ENCODE measurements at places on chromosomes 2 and 18. TPM values are rescaled to one million over a fixed set of nuclear protein-coding genes. Genes with fewer than 3 reads are reported as not detected.

DNA sequence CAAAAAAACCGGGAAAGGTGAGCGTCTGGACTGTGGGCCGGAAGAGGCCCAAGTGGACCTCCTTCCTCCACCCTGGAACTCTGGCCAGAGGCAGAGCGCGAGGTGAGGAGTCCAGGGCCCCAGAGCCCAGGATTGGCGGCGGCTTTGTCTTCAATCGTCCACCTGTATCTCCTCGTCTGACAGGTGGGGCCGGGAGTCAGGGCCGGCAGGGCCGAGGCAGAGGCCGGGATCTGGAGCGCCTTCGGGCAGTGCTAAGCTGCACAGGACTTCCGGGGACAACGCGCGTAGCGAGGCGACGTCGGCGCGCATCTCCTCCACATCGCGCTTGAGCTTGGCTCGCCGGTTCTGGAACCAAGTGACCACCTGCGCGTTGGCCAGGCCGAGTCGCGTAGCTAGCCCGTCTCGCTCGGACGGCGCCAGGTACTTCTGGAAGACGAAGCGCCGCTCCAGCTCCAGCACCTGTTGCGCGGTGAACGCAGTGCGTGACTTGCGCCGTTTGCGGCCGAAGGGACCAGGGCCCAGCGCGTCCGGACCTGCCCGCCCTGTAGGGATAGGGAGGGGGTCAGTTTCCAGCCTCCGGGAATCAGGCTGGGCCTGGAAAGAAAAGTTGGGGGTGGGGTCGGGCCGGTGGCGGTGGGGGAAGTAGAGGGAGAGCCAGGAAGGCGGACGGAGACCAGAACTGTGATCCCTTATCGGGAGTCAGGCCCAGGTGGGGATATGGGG, 1.5 kb downstream of the LBX2 start:
- DNase-seq, result no peak

- DNase-seq, result no peak
Observed at GRCh38 chr2:181517685-181518301, 60.6 kb downstream of the ITGA4 start.

DNA sequence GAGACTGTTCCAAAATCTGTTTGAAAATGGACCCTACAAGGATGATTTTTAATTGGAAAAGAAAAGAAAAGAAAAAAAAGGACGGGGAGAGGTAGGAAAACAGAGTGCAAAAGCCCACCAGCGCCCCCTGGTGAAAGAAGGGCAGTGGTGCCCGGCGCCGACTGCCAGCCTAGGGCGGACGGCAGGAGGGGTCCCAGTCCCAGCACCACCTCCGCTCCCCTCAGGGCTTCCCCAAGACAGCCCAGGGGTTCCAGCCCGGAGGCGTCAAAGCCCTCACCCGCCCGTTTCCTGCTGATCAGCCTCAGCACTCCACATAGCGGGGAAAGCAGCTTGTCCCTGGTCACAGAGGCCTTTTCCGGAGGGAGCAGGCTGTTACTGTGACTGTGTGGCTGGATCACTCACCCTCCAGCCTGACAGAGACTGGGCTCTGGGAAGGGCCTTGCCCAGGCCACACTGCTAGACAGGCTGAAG, 213.9 kb downstream of the TFCP2L1 start:
- no peak for DNase-seq

DNA sequence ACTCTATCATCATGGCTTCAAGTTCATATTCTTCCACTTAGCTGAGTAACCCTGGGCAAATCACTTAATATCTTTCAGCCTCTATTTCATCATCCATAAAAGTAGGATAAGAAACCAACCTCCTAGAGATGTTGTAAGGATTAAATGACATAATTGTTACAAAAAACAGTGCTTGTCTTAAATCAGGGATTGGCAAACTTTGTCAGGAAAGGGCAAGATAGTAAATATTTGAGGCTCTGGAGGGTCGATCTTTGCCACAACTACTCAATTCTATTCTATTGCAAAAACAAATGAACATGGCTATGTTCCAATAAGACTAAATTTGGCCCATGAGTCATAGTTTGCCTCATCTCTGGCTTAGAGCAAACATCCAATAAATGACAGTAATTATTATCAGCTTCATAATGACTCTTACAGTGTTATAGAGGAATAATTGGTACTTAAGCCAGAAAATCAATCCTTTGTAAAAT, 184.7 kb downstream of the SATB2 start:
- DNase-seq, result peak; percentile 63

- DNase-seq, result no peak
Observed at GRCh38 chr2:120920454-120921148, 184.9 kb downstream of the GLI2 start.

DNA sequence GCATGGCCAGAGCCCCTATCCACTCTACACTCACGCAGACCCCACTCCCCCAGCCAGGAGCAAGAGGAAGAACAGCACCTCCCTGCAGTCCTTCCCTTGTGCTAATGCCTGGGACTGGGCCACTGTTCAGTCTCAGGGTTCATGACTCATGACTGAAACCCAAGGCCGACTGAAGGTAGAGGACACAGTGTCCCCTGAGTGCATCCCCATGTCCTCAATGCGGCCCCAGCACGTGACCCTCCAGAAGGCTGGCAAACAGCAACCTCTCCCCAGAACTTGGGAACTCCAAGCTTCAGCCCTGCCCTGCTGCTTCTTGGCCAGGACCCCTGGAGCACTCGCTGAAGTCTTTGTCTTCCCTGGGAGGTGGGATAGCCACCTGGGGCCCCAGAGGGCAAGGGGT, 6.0 kb upstream of the ADRA2B start:
- peak; percentile 13 for DNase-seq

DNA sequence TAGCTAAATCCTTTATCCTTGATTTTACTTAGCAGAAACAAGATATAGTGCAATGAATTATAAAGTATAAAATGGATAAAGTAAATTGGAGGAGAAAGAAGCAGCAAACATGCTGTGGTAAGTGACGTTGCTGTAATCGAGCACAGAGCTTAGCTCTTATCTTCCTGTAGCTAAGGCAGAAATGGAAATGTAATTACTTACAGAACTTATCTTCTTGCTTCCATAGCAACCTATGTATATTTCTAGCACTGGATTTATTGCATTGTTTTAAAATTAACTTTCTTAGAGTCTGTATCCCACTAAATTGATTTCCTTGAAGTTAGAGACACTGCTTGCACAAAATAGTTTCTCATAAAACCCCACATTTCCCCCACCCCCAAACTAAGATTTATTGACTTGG, 130.6 kb upstream of the MC4R start:
- DNase-seq, result no peak

DNA sequence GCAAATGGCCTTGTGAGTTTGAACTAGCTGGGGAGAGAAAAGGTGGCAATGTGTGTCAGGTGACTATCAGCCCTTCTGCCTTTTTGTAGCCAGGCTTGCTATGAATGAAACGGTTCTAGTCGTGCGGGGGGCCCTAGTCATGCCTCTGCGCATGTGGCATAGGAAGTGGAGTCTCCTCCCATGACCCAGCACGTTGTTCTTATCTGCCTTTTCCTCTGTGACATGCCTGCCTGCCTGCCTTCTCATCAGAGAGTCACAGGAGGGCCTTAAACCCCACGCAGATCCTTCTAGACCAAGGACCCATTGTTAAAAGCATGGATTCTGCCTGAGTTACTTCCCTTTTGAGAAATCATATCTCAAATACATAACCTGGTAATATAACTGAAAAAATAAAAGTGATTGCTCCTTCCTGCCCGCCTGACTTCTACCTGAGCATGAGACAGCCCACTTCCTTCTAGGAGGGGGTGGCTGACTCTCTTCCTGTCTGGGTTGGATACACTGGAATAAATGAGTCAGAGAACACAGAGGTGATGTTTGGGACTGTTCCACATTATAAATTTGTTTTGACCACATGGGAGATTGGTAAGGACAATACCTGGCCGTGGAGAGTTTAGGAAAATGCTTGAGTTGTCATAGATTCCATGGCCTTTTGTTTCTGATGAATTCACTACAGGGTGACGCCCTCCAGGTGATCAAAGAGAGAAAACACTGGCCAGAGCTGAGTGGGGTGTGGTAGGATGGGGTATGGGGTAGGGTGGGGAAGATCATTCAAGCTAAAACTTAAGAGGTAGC, 49.8 kb downstream of the FBLN7 start:
- no peak for DNase-seq

GRCh38 chr2:217077831-217078407, 218.1 kb upstream of the TNP1 start:
- no peak for DNase-seq

DNA sequence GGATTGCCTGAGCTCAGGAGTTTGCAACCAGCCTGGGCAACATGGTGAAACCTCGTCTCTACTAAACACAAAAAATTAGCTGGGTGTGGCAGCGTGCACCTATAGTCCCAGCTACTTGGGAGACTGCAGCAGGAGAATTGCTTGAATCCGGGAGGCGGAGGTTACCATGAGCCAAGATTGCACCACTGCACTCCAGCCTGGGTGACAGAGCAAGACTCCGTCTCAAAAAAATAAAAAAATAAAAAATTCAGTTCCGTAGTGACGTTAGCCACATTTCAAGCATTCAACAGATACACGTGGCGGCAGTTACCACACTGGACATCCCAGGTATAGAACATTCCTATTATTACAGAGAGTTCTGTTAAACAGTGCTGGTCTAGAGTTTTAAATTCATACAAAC, 4.5 kb downstream of the KANSL3 start:
- DNase-seq, result no peak

GRCh38 chr2:95016616-95017015, 8.9 kb upstream of the MAL start:
- DNase-seq, result no peak

DNA sequence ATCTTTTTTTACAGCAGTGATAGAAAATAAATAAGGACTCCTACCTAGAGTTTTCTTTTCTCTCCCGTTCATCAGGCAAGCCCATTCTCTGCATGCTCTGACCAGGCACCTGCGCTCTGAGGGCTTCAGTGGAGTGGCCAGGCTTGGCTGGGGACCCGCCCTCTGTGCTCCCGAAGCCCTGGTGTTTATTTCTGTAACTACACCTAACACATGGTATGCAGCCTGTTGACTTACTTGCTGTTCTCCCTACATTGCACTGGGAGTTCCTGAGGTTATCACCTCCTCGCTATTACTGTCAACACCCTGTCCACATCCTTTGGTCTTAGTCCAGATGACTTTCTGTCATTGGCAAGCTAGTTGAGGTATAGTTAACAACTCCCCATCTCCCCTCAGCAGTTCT, 317.7 kb downstream of the LPIN1 start:
- no peak for DNase-seq

DNA sequence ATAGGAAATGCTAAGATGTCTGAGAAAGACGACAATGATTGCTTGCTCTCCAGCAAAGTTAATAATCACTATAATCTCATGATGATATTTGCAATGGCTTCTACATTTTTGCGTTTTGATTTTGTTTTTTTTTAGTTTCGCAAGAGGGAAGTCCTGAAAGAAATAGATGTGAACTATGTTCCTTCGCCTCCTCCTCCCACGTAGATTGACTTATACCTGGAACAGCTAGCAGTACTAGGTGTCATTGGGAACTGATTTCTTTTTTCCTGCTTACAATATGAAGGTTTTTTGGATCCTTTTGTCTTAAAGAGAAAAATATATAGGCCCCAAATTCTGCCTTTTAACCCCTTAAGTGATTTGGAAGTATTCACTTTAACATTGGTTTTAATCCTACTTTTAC, 26.7 kb downstream of the ITPRID2 start:
- no peak for DNase-seq

DNA sequence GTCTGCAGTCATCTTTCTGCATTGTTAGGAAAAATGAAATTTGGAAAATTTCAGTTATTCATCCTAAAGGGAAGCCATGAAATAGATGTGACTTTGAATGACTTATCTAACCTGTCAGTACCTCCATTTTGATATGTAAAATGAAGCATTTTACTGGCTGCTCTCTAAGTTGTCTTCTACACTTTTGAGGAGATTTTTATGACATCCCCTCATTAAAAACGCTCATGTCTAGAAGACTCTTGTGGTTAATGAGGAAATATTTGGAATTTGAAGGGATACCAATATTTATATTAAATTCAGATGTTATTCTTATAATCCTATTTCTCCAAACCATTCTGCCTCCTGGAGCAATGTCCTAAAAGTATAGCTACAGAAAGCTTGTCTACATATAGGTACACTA, 73.8 kb upstream of the THUMPD2 start:
- no peak for DNase-seq

DNA sequence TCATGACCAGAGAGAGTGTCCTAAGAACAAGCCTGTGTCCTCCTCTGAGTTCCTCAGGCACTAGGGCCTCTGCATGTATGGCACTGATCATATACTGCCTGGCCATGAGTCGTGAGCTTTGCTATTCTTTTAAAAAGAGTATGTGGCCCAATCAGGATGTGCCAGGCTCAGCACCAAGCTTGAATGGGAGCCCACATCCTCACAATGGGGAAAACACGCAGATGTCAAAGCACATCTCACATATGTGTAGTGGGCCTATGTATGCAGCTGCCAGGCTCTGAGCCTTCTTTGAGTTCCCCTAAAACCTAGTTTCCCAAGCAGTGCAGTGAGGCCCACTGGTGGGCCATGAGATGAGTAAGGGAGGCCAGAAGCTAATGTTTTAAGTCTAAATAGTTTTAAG, 69.9 kb upstream of the SLC1A4 start:
- no peak for DNase-seq

DNA sequence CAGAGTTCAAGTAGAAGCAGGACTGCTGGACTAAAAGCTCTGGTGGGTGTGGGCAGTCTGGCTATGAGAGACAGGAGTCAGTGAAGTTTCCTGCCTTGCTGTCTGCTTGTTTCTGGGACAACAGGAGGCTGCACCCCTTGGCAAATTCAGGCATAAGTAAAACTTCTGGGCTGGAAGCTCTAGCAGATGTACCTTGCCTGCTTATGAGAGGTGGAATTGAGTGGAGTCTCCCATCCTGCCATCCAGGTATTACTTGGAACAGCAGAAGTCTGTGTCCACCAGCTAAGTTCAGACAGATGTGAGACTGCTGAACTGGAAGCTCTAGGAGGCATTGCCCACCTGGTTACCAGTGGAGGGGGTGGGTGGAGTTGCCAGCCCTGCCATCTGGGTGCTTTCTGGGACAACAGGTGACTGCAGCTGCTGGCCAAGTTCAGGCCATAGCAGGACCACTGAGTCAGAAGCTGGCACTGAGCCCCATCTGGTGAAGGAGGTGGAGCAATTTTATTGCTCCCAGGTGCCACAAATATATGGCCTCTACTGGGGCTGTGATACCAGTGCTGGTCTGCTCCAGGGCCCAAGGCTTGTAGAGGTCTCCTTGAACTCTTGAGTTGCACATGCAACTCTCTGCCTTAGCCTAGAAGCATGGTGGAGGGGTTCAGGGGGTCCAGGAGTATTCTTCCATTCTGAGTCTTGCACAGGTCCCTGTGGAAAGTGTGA, 199.4 kb upstream of the FN1 start:
- DNase-seq, result peak; percentile 34

GRCh38 chr18:29226213-29226612, 1049.3 kb upstream of the CDH2 start:
- DNase-seq, result no peak

GRCh38 chr2:159617646-159618045, 1.3 kb upstream of the BAZ2B start:
- no peak for DNase-seq

GRCh38 chr2:127451981-127452380, 33.8 kb downstream of the PROC start:
- no peak for DNase-seq

- no peak for DNase-seq
Observed at GRCh38 chr2:16798472-16798871, 132.8 kb upstream of the CYRIA start.

- no peak for DNase-seq
Observed at GRCh38 chr2:104790100-104790811, 63.7 kb upstream of the POU3F3 start.

ACVR2A gene
- 4.9 TPM for total RNA-seq

NOP58 gene
- 127 TPM for total RNA-seq

GKN2 gene
- total RNA-seq, result not detected

KCNJ3 gene
- total RNA-seq, result under 0.01 TPM

SIX2 gene
- 55.6 TPM for total RNA-seq

TFCP2L1 gene
- 0.06 TPM for total RNA-seq

PER2 gene
- 3.9 TPM for total RNA-seq
